ENCODE measurements at places on chromosomes 4 and X. TPM values are rescaled to one million over a fixed set of nuclear protein-coding genes. Genes with fewer than 3 reads are reported as not detected.

S100G gene
- polyA plus RNA-seq: not detected

IBSP gene
- not detected for polyA plus RNA-seq

NUDT11 gene
- polyA plus RNA-seq: 1.1 TPM

MAP3K15 gene
- not detected for polyA plus RNA-seq

ESX1 gene
- not detected for polyA plus RNA-seq

CXCL9 gene
- not detected for polyA plus RNA-seq

NXF2 gene
- polyA plus RNA-seq: not detected
